GM04503 (cell line): ENCODE measurements at places on chromosomes 2 and 18.

DNA sequence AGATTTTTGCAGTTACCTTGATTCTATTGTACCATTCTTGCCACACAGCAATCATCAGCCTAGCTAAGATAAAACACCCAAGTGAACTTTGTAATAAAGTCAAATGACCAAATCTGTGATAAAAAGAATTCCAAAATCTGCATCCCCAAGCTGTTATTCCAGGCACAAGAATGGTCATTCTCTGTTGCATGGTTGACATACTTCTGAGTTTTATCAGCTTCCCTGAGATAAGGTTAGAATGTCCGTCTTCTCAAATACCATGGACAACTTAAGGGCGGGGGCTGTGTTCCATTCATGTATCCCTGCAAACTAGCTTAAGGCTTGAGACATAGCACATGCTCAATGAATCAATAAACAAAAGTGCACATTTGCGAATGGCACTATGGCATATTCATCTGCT is 8.1 kb upstream of the BMP10 start:
- no peak for DNase-seq

- DNase-seq, result no peak
Observed at GRCh38 chr18:25648716-25649260, 296.8 kb upstream of the ZNF521 start.

DNA sequence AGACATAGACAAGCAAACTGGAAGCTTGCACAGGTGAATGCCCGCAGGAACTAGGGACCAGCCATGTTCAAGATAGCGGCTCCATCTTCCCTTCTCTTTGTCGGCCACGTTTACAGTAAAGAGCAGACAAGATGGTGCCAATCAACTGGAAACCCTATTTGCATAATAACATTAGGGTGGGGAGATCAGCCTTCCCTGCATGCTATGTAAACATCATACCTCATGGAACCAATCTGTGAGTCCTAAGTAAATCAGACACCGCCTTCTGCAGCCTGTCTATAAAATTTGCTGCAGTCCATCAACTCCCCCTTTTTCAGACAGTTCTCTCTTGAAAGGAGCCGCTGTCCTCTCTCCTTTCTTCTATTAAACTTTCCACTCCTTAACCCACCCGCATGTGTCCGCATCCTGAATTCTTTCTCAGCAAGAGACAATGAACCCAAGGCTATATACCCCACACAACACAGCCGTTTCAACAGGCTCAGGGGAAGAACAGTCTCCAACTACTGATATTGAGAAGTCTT is 384.4 kb downstream of the EIPR1 start:
- no peak for DNase-seq

DNA sequence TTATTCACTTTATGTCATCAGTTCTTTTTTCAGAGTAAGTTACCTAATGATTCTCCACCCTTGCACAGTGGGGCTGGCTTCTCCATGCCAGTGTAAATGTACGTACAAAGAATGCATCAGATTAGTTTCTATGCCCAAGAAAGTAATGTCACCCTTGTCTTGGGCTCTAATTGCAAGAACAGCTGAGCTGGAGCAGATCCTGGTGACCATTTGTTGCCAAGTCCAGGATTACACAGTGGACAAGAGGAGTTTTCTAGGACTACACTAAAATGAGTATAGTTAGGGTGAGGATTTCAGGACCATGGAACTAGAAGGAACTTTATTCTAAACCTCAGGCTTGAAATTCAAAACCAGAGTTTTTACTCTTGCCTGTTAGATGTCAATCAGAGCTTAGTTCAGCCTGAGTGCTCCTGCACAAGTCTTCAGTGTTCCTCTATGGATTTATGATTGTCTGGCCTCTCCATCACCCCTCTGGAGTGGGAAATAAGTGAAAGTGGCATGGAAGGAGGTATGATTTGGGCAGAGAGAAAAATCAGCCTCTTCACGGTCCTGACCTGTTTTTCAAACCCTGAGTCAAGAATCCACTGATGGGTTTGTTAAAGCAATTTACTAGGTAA is 29.8 kb downstream of the PCBP1 start:
- DNase-seq, result no peak

DNA sequence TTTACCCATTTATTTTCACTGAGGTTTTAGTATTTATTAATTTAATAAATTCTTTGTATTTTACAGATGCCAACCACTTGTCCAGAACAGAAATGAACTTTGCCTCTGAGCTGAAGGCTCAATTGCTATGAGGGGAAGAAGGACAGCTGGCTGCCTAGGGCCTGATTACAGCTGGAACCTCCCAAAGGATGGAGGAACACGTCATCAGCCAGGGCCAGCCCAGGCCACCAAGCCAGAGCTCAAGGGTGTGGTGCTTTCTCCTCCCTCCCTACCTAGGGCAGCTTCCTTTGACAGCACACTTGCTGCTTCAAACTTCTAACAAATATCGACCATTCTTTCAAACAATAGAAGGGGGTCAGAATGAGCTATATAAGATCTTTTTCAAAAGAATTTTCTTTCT is 19.7 kb upstream of the RIOK3 start:
- DNase-seq, result no peak

GRCh38 chr2:237685408-237685807 is 58.0 kb downstream of the LRRFIP1 start:
- no peak for DNase-seq

DNA sequence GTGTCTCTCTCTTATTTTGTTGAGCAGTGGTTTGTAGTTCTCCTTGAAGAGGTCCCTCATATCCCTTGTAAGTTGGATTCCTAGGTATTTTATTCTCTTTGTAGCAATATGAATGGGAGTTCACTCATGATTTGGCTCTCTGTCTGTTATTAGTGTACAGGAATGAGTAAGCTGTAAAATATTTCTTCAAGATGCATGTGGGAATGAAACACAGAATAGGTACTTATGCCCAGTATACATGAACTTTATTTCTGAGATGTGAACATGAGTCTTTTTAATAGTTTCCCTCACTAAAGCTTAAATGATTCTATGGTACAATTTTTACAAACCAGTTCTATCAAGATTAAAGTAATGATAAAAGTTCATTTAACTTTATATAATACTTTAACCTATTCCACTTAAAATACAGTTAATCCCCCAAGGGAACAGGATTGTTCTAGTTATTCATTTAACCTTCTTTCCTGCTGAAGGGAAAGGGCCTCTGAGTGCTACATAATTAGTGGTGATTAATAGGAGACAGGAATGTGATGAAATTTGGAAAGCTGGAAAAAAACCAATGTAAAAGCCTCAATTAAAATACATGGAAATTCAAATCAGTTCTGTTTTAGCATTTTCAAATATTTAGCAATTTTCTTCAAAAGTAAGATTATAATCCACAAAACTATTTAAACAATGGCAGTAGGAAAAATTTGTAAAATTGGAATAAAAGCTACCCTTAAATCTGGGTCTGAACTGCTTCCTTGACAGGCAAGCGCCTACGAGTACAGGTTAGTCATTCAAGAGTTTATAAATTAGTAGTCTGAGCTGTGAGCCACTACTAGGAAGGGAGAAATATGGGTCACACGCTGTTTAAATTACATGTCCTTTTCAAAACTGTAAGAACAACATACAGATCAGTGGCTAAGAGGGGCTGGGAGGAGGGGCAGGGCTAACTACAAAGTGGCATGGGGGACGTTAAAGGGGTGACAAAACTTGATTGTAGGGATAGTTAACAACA is 28.9 kb downstream of the SPIRE1 start:
- no peak for DNase-seq

DNA sequence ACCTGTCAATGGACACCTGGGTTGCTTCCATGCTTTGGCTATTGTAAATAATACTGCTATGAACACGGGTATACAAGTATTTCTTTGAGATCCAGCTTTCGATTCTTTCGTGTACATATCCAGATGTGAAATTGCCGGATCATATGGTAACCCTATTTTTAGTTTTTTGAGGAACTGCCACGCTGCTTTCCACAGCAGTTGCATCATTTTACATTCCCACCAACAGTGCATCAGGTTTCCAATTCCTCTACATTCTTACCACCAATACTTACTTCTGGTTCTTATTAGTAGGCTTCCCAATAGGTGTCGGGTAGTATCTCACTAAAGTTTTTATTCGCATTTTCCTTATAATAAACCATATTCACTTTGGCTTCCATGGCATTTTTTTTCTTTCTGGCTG is 69.6 kb downstream of the PID1 start:
- no peak for DNase-seq

DNA sequence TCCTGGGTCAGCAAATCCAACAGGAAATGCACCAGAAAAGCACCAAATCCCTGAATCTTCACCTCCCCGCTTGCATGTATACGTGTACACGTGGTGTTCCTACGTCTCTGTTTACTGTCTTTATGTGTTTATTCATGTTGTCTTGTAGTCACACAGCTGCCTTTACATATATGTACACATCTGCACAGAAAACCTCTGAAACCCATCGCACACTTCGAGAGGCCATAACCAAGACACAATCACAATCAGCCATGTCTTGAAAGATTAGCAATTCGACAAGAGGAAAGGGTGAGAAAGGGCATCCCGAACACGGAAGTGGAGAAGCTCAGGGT is 98.1 kb downstream of the PLB1 start:
- no peak for DNase-seq

DNA sequence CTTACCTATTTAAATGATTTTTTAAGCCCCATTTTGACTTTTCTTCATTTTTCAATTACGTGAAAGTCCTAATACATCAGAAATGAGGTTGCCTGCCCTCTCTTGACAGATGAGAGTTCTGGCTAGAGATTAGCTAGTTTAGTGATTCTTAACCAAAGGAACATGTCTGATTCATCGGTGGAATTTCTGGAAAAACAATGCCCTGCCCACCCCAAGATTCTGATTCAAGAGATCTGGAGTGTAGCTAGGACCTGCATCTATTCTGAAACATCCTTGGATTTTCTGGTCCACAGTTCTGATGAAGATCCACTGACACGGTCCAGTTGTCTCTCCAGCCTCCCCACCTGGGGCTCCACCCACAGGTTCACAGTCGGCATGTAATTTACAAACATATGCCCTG is 111.2 kb downstream of the KLF7 start:
- DNase-seq, result no peak

DNA sequence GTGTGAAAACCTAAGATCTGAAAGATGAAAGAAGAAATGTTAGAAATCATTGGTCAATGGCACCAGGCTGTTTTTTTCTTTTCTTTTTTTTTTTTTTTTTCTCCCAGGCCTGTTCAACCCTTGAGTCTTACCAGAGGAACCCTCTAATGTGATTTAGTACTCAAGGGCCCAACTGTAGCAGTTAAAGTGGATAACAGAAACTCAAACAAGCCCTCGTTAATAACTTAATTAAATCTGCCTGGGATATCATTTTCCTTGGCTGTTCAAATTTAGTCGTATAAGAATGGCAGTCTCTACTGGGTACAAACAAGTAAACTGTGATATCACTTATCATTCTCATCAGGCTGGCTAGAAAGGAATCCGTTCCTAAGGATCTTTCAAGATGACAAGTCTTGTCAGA is 16.5 kb downstream of the ARL4C start:
- no peak for DNase-seq

DNA sequence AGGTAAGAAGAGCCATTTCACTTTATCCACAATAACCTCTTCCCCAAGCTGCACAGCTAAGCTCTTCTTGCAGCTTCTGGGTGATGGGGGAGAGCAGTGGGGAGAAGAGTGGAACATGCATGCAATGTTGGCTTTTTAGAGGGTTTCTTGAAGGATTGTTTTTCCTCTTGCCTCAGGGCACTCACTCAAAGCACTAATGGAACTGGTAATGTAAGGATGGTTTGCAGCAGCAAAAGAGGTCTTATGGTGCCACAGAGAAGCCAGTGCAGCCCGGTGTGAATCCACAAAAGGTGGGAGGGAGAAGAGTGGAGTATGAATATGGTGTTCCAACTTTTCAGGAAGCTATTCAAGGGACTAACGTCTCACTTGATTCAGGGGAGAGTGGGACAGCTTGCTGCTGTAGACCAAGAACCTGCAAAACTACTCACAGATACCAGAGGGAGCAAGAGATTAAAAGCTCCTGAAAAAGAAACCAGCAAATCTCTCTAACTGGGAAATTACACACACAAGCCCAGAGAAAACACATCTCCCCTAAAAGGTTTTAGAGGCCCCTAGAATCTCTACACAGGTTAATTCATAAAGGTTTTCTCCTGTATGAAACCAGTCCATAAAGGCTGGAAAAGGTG is 116.4 kb downstream of the CHN1 start:
- DNase-seq, result no peak

GRCh38 chr18:394262-394986 is 106.1 kb downstream of the COLEC12 start:
- no peak for DNase-seq

DNA sequence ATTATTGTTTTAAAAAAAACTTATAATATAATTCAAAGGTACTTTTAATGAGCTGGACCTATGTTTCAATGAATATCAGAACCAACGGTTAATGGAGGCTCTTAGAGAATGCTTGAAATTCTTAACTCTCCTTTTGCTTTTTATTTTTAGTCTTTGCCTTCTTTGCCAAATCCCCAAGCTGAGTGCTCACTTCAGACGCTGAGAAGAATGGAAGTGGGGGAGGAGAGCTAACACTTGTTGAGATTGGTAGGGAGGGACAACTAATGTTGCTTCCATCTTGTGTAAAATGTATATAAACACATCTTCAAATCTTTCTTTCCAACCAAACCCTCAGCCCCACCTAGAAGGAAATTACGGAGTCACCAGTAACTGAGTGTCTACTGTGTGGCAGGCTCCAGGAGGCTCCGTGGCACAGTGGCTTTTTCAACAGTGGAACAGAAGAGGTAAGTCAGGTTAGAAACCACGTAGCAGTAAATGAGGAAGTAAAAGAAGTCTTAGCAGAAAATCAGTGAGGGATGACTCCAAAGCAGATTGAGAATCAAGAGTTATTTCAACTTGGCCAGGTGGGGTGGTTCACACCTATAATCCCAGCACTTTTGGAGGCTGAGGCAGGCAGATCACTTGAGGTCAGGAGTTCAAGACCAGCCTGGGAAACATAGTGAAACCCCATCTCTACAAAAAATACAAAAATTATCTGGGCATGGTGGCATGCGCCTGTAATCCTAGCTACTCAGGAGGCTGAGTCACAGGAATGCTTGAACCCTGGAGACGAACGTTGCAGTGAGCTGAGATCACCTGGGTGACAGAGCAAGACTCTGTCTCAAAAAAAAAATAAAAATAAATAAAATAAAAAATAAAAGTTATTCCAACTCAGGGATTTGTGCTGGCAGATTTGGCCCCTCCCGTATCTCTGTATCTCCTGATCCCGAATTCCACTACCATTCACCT is 45.0 kb upstream of the CREB1 start:
- DNase-seq, result no peak

DNA sequence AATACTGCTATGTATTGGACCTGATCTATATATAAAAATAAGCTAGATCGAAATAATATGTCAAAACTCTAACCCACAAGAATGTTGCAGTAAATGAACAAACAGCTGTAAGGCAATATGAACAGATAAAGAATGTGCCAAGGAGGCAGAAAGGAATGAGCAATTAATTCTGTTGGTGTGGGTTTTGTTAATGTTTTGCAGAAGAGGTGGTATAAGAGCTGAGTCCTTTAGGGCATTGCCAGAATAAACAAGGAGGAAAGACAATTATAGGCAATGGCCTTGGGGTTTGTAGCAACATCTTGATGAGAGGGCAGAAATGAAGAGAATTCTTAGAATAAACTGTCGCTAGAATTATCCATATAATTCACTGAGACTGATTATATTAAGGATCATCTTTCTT is 240.9 kb upstream of the GULP1 start:
- DNase-seq, result peak; percentile 35
